ENCODE measurements at places on chromosomes 6 and 20.
A peak's percentile ranks its signal among the peaks of the same experiment; 100 is the strongest.

DNA sequence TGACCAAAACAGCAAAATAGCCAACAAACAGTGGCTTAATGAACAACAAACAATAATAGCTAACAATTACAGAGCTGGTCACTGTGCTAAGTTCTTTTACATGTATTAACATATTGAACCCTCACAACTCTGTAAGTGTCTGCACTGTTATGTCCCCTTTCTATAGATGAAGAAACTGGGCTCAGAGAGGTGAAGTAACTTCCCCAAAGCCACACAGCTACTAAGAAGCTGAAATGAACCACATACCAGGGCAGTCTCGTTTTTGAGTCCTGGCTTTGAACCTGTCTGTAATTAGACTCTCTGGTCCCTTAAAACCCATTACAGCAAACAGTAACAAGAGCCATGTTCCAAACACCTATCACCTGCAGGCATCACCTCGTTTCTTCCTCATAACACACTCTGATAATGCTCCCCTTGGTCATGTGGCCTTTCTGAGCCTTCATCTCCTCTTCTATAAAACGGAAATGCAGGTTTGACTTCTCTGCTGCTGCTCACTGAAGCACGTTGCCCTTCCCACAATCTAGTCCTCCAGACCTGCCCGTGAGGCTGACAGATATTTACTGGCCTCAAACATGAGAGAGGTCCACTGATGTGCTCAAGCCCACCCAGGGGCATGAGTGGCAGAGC, 23.3 kb downstream of the KCNK15 start:
- DNase-seq: no peak

GRCh38 chr6:28349892-28350737, at the start of gene ZKSCAN3:
Gene ZKSCAN3, plus strand, starts transcription at chr6:28349947. Its CDS starts 9,640 bp downstream, at chr6:28359587.
- DNase-seq: peak; percentile 72

GRCh38 chr20:63377256-63377941, 16.2 kb upstream of the CHRNA4 start:
- no peak for DNase-seq

- no peak for DNase-seq
Observed at GRCh38 chr6:1872649-1873131, 263.0 kb downstream of the FOXC1 start.

GRCh38 chr6:41092421-41093140, 19.8 kb downstream of the NFYA start:
- no peak for DNase-seq

- no peak for DNase-seq
Observed at GRCh38 chr20:19408971-19409370, 196.5 kb downstream of the SLC24A3 start.

GRCh38 chr20:31568773-31569162, 36.3 kb upstream of the ID1 start:
- no peak for DNase-seq

- DNase-seq: no peak
Observed at GRCh38 chr6:133707456-133707855, 181.5 kb upstream of the TCF21 start.

GRCh38 chr6:118875672-118876071, 18.3 kb upstream of the ASF1A start:
- DNase-seq: no peak

DNA sequence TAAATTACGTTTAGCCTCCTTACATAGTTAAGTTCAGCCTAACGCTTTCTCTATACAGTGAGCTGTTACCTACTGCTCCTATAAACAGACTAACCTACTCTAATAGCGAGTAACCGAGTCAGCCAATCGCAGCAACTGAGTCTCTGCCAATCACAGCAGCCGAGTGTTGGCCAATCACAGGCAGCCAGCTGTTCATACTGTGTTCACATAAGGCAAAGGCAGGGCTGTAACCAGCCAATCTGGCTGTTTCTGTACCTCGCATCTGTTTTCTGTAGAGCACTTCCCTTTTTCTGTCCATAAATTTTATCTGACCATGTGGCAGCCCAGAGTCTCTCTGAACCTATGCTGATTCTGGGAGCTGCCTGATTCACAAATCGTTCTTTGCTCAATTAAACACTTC, 263.9 kb upstream of the JARID2 start:
- no peak for DNase-seq

DNA sequence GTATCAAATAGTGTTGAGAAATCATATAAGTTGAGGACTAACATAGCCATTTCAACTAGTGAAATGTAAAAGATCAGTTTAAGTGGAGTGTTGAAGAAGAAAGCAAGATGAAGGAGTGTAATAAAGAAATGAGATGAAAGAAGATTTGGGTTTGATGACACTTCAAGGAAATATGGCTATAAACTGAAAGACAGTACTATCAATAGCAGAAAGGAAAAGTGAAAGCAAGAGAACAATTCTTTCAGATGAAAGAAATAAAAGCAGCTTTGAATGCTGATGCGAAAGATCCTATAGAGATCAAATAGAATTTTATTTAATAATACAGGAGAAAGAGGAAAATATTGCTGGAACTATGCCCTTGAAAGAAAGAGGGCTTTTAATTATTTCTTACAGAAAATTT, 92.8 kb upstream of the PRSS16 start:
- no peak for DNase-seq

GRCh38 chr20:63320041-63320511, 27.1 kb downstream of the COL20A1 start:
- DNase-seq: no peak
